ENCODE measurements at places on chromosomes 5 and 9. TPM values are rescaled to one million over a fixed set of nuclear protein-coding genes. Genes with fewer than 3 reads are reported as not detected.

GRCh38 chr5:67000794-67001475 lies 195.7 kb downstream of the CD180 start:
- H3K4me1 ChIP-seq, result peaks cover 3% of the 10 kb centered on the region
- no peak for DNase-seq
- no peak overlapping the region for H3K4me3 ChIP-seq
- no peaks in the 10 kb centered on the region for H3K36me3 ChIP-seq

The PURA gene
- 26.1 TPM for total RNA-seq

The CD72 gene
- 0.95 TPM for total RNA-seq

The PCDHGC4 gene
- total RNA-seq, result 2.3 TPM

DNA sequence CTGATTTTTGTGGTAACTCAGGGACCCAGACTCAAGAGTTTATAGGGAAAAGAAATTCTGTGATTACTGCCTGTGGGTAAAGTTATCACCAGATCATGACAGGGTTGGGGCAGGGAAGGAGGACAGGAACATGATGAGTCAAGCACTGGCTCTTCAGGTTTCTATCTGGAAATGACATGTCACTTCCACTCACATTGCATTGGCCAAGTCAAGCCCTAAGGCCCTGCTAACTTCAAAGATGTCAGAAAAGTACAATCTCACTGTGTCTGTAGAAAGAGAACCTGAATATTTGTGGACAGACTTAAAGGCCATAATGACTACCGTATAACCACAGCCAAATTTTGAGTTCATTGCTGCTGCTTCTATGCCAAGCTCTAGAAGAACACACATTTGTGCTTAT lies 187.7 kb downstream of the TLE4 start:
- H3K27ac ChIP-seq, result no peak overlapping the region
- H3K4me1 ChIP-seq, result peaks cover 3% of the 10 kb centered on the region
- DNase-seq, result no peak
- H3K27me3 ChIP-seq, result no peaks in the 10 kb centered on the region
